NCI-H1048 (cell line): ENCODE measurements at places on chromosomes 16 and 17.

DNA sequence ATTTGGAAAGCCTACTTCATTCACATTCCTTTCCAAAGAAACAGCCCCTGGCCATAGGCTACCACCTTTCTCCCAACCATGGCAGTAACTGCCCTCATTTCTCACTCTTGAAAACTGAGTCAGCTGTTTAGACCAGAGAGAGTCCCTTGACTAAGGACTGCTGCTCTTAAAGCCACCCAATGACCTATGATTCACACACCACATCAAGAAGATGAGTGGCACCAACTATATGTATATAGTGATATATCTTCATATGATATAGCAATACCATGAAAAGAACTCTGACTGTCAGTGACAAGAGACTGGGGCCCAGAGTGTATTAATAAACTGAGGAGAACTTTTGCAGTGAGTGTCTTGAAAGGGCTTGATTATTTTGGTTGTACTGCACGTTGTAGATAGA lies 404.5 kb upstream of the ASIC2 start:
- DNase-seq, result no peak

GRCh38 chr16:77736879-77737278 lies 14.6 kb downstream of the NUDT7 start:
- DNase-seq, result no peak

DNA sequence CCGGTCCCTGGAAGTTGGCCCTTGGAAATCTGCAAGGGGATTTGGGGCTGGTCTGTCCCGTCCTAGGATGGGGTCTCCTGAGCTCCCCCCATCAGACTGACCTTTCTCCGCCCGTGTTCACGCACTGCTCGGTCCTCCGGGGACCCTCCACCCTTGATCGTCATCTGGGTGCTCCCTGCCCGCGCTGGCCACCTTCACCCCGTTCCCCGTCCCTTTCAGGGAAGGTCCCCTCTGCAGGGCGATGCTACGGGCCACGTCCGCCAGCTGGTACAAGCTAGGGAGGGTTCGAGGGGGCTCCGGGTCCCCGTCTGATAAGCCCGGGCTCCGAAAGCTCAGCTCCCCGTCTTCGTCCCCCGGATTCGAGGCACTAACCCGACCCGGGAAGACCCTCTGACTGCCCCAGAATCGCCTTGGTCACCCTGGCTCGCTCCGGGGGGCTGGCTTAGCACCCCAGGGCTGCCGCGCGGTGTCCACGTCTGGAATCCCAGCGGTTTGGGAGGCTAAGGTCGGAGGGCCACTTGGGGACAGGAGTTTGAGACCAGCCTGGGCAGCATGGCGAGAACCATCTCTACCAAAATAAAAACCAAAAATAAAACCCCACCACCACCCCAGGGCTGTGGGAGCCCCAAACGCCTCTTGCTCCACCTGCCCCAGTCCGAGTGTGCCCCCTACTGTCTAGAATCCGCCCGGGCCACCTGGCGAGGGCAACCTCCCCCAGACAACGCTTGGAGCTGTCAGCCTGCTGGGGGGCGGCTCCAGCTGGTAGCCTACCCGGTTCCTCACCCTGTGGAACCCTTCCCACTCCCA lies 1.1 kb upstream of the SLC43A2 start:
- no peak for DNase-seq

- no peak for DNase-seq
Observed at GRCh38 chr16:12907670-12908233, 6.4 kb downstream of the SHISA9 start.

- DNase-seq, result no peak
Observed at GRCh38 chr17:69912805-69913204, 162.2 kb upstream of the KCNJ16 start.

DNA sequence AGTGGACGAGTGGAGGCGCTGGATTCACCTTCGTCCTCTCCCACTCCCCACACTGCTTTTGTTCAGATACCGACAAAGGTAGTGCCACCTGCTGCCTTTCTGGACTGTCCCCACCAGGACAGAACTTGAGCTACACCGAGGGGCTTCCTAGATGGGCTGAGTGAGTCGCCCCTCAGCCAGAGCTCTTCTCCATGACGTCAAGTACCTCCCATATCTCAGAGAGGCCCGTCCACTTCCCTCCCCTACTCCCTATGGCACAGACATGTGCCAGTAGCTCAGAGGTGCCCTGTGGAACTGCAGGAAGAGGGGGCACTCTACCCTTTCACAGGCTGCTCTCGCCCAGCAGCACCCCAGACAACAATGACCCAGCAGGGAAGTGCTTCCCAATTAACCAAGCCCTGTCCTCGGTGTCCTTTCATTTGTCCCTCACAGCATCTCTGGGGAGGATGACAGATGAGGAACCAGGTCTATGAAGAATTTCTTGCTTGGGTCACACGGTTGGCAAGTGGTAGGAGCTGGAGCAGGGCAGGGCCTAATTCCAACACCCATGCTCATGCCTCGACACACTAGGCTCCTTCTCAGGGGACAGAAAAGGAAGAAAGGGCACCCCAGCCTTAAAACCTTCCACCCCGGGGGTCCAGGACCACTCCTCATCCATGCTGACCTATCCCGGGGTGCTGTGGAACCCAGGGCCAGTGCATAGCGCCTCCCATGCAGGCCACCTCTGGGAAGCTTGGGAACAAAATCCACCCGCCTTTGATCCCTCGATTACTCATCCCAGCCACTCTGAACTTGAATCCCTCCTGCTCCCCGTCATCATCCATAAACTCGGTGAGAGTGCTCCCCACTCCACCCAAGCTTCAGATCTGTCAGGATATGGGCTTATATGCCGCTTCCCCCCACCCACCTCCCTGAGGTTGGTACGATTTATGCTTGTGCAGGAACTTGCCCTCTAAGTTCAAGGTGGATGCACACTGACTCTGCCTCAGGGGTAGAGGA lies 51.7 kb downstream of the WNT3 start:
- DNase-seq, result no peak

DNA sequence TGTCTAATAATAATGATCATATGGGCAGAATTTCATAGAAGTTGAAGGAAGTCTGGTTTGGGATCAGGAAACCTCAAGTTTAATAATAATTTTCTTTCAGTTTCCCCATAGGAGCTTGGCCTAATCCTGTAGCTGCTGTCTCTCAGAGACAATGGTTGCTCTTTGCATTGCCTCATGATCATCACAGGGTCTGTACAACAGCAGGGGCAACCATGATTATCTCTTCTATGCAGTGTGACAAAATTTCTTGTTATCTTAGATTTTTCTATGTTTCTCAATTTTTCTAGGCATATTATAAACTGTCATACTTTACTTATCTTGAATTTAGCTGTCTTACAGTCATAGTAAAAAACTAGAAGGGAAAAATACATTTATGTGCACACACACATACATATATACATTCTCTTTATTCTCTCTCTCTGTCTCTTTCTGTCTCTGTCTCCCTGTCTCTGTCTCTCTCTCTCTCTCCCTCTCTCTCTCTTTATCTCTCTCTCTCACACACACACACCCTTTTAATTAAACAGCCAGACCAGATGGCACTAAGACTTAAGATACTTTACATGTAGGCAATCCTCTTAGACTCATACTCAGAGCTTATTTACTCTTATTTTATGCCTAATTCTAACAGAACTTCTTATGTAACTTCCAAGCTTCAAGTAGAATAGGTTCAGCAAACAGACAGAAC lies 30.5 kb downstream of the SMIM36 start:
- DNase-seq, result no peak

GRCh38 chr16:49277386-49277742 lies 4.3 kb downstream of the CBLN1 start:
- DNase-seq, result no peak

- DNase-seq, result no peak
Observed at GRCh38 chr17:57455063-57455914, 199.0 kb downstream of the MSI2 start.

DNA sequence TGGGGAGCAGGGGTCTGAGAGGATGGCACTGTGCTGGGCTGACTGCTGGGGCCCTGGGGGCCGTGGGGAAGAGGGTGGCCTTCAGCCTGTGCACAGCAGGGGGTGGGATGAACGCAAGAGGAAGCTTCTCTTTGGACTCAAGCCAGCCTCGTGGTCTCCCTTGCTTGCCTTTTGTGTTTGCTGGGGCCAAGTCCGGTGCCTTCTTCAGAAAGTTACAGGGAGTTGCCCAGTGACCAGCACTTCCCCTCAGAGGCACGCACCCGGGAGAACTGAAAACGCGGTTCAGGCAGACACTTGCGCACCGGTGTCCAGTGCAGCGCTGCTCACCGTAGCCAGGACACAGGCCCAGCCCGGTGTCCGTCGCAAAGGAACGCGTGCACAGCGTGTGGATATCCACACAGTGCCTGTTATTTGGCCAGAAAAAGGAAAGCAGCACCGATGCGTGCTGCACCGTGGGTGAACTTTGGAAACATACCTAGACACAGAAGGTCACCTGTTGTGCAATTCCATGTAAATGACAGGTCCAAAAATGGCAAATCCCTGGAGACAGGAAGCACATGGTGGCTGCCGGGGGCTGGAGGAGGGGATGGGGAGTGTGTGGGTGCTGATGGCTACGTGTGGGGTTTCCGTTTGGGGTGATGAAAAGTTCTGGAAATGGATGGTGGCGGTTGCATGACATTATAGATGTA lies 29.4 kb upstream of the NUDT16L1 start:
- DNase-seq, result no peak

- DNase-seq, result no peak
Observed at GRCh38 chr17:2542056-2542455, 30.4 kb upstream of the METTL16 start.

- DNase-seq, result no peak
Observed at GRCh38 chr17:65438708-65439294, 122.6 kb downstream of the AXIN2 start.

DNA sequence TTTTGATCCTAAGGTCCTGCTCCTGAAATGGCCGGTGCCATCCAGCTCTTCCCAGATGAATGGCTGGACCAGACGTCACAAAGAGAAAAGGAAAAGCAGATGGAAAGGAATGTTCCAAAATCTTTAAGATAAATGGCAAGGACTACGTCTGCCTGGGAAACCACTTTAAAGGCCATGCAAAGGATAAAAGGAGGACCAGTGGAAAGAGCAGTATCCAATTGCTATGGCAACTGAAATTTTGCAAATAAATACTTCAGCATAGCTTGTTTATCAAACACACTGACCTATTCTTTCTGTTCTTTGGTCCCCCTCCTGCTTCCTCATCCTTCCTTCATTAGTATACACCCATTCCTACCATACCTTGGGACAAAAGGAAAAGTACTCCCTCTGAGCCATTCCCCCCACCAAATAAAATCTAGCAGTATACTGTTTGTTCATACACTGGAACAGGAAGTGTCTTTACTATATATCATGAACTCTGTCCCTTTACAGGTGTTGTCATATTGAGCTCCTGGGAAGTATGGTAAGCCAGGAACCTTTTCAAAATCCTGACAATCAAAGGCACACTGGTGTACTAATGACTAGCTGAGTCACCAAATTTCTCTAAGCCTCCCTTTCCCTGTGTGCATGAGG lies 37.2 kb upstream of the NUFIP2 start:
- DNase-seq, result no peak

GRCh38 chr16:2855536-2855935 lies 2.4 kb downstream of the PRSS22 start:
- DNase-seq, result no peak

DNA sequence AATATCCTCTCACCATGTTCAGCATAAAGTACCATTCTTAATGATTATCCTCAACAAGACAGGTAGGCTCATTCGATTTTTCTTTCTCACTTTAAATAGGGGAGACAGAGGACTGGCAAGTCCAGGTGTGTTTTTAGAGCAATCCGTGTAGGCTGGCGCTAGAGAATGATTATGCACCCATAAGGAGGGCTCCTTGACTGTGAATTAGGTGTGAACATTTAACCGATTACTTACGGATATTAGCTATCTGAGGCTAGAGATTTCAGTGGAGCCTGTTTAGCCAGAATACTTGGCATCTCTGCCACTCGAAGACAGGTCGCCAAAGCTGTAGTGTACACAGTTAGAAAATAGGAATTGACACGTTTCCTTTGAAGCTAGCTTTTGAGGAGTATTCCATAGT lies 1.9 kb downstream of the SEC14L1 start:
- no peak for DNase-seq

DNA sequence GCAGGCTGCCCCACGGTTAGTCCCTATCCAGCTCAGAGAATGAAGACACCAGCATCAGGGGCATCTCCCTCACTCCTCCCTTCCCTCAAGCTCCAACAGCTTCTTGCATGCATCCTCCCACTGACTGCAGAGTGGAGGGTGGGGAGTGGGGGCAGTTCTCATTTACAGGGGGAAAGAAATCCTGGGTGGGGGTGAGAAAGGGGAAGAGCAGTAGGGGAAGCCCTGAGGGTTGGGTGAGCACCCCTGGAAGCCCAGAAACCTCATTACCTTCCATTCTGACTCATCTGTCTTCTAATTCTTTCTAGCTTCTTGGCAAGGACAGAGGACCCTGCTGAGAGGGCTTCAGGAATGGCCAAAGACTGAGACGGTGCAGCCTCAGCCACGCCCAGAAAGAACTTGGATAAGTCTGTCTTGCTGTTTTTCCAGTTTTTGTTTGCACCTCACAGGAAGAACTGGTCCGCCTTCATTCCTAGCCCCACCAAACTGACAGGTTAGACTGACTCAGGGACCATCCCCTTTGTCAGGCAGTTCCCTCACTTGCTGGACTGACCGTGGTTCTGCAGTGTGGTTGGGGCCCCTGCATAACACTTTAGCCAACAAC lies 52.5 kb upstream of the WSB1 start:
- no peak for DNase-seq

- DNase-seq, result no peak
Observed at GRCh38 chr16:57893559-57894389, 77.2 kb downstream of the CNGB1 start.

DNA sequence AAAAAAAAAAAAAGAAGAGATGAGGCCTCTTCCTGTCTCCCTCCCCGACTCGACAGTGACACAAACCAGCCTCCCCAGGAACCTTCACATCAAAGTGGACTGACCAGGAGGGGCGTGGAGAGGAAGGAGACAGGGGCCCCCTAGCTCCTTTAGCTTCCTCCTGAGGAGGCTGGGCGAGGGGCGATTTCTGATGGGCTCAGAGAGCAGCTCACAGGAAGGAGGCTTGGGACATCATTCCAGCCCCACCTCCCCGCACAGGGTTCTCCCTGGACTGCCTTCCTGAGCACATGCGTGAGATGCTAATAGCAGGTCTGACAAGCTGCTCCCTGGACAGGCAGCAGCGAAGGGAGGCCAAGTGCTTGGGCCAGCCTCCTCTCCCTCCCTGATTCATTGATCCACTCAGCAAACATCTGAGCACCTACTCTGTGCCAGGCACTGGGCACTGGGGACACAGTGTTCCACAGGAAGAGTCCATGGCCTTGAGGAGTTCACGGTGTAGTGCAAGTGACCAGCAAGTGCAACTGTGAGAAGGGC lies 14.4 kb upstream of the DOK4 start:
- DNase-seq, result no peak
